ENCODE measurements at places on chromosomes 6 and 20. TPM values are rescaled to one million over a fixed set of nuclear protein-coding genes. Genes with fewer than 3 reads are reported as not detected.

GRCh38 chr20:34974246-34974645 lies 18.6 kb downstream of the MYH7B start:
- DNase-seq, result no peak

GRCh38 chr6:24887545-24888140 lies 48.1 kb downstream of the RIPOR2 start:
- DNase-seq, result no peak

The PHACTR1 gene
- 15.1 TPM for polyA plus RNA-seq

The BMP2 gene
- polyA plus RNA-seq, result 14.7 TPM

DNA sequence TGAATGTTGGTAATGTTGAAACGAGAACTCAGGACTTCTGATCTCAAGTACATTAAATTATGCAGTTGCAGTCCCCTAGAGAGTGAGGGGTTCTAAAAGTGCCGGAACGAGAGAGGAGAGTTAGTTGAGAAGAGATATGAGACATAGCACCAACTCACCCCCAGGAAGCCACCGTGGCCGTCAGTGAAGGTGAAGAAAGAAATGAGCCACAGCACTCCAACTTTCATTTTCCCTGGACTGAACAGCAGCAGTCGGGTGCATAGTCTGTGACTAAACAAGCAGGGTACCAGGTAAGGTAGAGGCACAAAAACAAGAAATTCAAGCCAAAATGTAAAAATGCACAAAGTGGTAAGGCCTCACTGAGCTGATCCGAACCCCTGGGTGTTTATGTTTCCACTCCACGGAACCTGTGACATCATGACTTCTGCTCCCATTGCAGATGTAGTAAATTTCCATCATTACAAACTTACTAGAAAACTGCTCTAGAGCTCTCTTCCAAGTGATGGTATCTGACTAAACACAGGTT lies 13.2 kb downstream of the ADGRF1 start:
- DNase-seq, result no peak

The OTOR gene
- not detected for polyA plus RNA-seq
